ENCODE measurements at places on chromosomes 3 and 15.
A peak's percentile ranks its signal among the peaks of the same experiment; 100 is the strongest.

DNA sequence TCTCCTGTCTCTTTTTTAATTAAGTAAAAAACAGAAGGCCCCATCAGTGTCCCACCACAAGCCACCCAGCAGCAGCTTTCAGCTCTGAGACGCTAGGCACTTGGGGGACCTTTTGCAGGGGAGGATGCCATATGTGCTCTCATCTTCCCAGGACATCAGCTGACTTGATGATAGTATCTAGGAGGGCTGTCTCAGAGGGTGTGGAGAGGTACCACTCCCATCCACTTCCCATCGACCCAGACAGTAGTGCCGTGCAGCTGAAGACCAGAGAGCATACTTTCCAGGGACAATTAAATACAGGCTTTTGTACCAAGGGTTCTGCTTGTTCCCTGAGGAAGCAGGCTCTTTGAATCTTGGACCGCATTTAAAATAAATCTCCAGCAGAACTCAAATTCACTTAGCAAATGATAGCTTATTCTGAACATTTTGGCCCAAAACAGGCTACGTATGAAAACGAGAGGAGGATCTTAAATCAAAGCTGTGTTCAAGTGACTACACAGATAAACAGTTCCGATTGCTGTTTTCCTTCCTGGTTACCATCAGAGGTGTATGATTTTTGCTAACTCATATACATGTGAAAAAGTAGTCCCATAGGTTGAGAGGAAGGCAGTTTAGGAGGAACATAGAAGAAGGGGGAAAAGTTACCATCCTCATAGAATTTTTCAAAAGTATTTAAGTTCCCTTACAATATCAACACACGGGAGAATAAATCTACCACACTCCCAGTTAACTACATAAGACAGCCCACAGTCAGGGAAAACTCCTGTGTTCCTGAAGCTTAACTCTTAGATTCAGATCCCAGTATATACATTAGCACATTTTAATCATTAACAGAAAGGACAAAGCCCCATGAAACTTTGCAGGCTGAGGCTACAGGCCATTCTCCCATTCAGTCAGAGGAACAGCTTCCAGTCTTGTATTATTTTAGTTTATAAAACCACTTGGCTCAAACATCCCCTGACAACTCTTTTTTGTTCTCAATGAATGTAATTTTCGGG is 9.5 kb downstream of the WNT5A start:
- no peaks in the 10 kb centered on the region for H3K4me1 ChIP-seq
- H3K27ac ChIP-seq, result no peak overlapping the region
- H3K27me3 ChIP-seq, result peaks cover 33% of the 10 kb centered on the region

- H3K4me3 ChIP-seq, result peak overlapping the region; percentile 60
- peaks cover 64% of the 10 kb centered on the region for H3K4me1 ChIP-seq
- no peak for DNase-seq
- H3K27me3 ChIP-seq, result no peaks in the 10 kb centered on the region
Measured at GRCh38 chr3:57803647-57804081, 47.6 kb downstream of the SLMAP start.

DNA sequence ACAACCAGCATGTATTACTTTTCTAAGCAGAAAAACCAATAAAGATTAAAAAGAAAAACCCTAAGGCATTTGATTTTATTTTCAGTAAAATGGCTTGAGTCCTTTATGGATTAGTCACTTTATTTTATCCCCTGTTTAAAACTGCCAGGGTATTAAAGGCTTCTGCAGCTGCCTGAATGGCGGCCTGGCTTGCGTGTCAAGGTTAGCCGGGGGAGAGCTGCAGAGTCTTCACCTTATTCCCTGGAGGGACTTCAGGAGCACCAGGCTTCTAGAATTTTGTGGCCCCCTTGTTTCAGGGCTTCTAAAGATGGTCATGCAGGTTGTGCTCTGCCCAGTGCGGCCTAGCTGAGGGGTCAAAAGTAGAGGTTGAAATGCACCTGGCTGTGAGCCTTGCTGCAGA is 58.0 kb upstream of the ICE2 start:
- H3K4me3 ChIP-seq, result no peak overlapping the region
- no peaks in the 10 kb centered on the region for H3K27me3 ChIP-seq

DNA sequence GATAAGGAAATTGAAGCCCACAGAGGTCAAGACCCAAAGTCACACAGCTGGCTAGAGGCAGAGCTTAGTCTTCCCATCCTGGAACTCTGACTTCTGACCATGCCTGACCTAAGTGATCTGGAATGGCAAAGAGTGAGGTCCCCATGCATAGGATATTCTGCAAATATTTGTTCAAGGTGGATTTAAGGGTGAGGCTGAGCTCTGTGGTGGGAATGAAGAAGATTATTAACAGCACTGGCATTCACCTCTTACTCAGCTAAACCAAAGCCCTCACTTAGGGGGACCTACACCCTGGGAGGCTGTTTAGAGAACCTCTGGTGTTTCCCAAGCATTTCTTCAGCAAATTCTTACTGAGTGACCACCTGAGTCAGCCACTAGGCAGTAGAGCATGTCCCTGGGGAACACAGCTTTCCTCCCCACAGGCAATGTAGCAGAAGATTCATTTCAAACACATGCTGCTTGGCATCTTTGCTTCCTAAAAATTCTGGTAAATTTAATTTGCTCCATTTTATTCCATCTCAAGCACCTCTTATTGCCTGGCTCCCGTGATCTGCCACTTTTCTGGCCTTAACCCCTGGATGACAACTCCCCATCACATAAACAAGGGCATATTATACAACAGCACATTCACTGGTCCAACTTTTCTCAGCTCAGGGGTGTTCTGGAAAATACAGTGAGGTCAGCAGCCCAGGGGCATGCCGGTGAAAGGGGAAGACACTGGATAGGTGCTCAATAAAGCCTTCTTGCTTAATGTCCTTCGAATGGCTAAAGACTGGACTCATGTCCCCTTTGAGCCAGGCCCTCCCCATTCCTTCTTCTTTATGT is 176.0 kb downstream of the ABHD5 start:
- no peak overlapping the region for H3K27ac ChIP-seq
- H3K4me3 ChIP-seq, result no peak overlapping the region
- H3K27me3 ChIP-seq, result peaks cover 73% of the 10 kb centered on the region

- H3K4me1 ChIP-seq, result no peaks in the 10 kb centered on the region
- no peaks in the 10 kb centered on the region for H3K27me3 ChIP-seq
- no peaks in the 10 kb centered on the region for H3K36me3 ChIP-seq
- no peak overlapping the region for H3K27ac ChIP-seq
- no peak for DNase-seq
Measured at GRCh38 chr3:143158014-143158988, 38.7 kb downstream of the CHST2 start.

DNA sequence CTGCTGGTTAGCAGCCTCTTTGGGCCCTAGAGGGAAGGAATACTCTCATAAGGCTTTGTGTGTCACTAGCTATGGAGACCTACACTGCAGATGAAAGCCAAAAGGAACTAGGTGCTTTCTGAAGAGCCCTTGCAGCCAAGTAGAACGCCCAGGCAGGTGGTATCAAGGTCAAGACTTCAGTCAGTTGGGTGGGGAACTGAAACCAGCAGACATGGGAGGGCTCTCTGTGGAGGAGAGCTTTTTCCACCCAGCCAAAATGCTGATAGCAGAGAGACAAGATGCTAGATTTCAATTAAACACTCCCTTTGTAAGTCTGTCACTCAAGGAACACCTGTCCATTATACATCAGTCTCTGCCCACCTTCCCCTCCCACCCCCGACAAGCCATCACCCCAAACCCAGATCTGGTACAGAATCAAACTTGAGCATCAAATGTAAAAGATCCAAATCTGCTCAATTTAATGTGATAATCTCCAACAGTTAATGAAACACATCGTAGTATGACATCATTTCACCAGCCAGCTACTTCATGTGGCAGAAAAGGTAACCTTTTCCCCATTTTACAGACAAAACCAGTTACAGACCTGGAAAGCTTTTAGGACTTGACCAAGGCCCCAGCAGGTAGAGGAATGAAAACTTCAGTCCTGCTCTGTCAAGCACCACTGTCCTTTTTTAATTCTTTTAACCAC is 14.6 kb downstream of the MRPS25 start:
- H3K27me3 ChIP-seq, result no peaks in the 10 kb centered on the region
- H3K4me1 ChIP-seq, result peaks cover 32% of the 10 kb centered on the region
- H3K4me3 ChIP-seq, result no peak overlapping the region
- peaks cover 23% of the 10 kb centered on the region for H3K36me3 ChIP-seq
- H3K27ac ChIP-seq, result peak overlapping the region; percentile 29
- DNase-seq, result no peak

- H3K4me3 ChIP-seq, result no peak overlapping the region
- no peaks in the 10 kb centered on the region for H3K4me1 ChIP-seq
- DNase-seq, result no peak
- no peaks in the 10 kb centered on the region for H3K36me3 ChIP-seq
Measured at GRCh38 chr3:97430601-97431000, 334.0 kb upstream of the ARL6 start.

DNA sequence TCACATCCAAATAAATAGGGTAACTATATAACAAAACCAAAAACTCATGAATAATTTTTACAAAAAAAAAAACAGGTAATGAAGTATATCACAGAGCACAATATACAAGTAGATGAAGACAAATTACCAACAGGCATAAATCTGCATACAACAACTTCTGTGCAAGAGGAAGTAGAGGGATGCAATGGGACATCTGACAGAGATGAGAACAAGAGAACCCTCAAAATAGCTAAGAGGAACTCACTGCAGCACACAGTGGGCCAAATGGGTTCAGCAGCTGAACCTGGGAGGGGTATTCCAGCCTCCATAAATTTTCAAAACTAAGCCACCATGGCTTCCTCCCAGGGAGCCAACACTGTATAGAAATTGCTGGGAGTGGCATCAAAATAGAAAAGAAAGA is 9.6 kb upstream of the BTLA start:
- H3K4me3 ChIP-seq, result no peak overlapping the region
- no peaks in the 10 kb centered on the region for H3K27me3 ChIP-seq
- H3K27ac ChIP-seq, result no peak overlapping the region
- no peaks in the 10 kb centered on the region for H3K36me3 ChIP-seq
- no peak for DNase-seq
- no peaks in the 10 kb centered on the region for H3K4me1 ChIP-seq

- H3K4me3 ChIP-seq, result no peak overlapping the region
- H3K36me3 ChIP-seq, result no peaks in the 10 kb centered on the region
- H3K4me1 ChIP-seq, result peaks cover 33% of the 10 kb centered on the region
- H3K27ac ChIP-seq, result no peak overlapping the region
- DNase-seq, result no peak
Measured at GRCh38 chr3:71313844-71314243, 269.7 kb downstream of the FOXP1 start.

DNA sequence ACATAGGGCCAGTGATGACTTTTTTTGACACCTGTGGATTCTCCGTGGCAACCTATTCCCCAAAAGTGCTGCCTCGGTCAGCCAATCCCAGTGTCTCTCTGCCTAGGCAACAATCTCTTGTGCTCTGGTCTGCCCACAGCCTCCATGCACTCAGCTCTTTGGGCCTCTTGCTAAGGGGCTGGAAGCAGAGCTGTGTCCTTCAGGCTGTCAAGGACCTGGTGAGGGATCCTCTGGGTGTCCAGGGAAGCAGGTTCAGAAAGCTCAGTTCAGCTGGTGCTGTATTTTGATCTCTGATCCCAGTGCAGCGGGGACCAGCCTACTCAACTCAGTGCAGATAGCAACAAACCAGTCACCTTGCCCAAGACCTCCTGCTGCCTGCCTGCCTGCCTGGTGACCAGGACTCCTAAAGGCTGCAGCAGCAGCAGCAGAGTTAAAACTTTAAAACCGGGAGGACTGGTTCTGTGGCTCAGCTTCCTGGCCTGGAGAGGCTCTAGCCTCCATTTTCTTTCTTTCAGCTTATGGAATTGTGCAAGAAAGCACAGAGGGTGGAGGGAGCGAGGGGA is 6.2 kb downstream of the PAK6 start:
- no peak overlapping the region for H3K27ac ChIP-seq
- no peak for DNase-seq
- no peaks in the 10 kb centered on the region for H3K36me3 ChIP-seq

GRCh38 chr3:143187111-143187510 is 67.5 kb downstream of the CHST2 start:
- no peaks in the 10 kb centered on the region for H3K27me3 ChIP-seq
- peaks cover 8% of the 10 kb centered on the region for H3K4me1 ChIP-seq
- no peak overlapping the region for H3K4me3 ChIP-seq
- no peak for DNase-seq
- H3K36me3 ChIP-seq, result no peaks in the 10 kb centered on the region

- DNase-seq, result no peak
- no peaks in the 10 kb centered on the region for H3K4me1 ChIP-seq
- H3K27ac ChIP-seq, result no peak overlapping the region
- no peaks in the 10 kb centered on the region for H3K36me3 ChIP-seq
- H3K27me3 ChIP-seq, result peaks cover 9% of the 10 kb centered on the region
Measured at GRCh38 chr3:154228561-154229216, 95.6 kb downstream of the DHX36 start.

DNA sequence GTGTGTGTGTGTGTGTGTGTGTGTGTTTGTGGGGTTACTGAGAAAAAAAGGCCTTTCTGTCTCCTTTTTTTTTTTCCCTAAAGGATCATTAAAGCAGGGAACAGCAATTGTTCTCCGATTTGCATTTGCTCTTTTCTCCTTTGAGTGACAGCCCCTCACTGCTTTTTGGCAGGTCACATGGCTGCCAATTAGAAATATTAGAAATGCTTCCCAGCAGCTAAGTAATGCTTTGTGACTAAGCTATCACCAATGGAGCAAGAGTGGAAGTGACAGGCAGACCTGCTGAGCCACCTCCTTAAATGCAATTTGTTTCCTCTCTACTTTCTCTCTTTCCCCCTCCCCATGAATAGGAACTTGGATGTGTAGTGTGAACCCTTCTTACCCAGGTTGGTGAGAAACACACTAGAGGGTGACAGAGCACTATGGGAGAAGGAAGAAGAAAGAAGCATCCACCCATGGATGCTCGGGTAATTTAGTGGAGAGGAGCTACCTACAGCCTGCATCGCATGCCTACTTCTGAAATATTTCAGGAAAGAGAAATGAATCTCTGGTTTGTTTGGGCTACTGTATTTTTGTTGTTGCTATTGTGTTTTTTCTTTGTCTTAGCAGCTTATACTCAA is 165.2 kb upstream of the PDZRN3 start:
- H3K4me3 ChIP-seq, result no peak overlapping the region
- no peak overlapping the region for H3K27ac ChIP-seq
- H3K27me3 ChIP-seq, result no peaks in the 10 kb centered on the region
- H3K36me3 ChIP-seq, result peaks cover 2% of the 10 kb centered on the region
- DNase-seq, result no peak

GRCh38 chr3:11386465-11387113 is 114.4 kb downstream of the ATG7 start:
- peaks cover 14% of the 10 kb centered on the region for H3K4me1 ChIP-seq
- H3K27ac ChIP-seq, result no peak overlapping the region
- H3K27me3 ChIP-seq, result no peaks in the 10 kb centered on the region
- no peak overlapping the region for H3K4me3 ChIP-seq
- DNase-seq, result no peak
- peaks cover 11% of the 10 kb centered on the region for H3K36me3 ChIP-seq

DNA sequence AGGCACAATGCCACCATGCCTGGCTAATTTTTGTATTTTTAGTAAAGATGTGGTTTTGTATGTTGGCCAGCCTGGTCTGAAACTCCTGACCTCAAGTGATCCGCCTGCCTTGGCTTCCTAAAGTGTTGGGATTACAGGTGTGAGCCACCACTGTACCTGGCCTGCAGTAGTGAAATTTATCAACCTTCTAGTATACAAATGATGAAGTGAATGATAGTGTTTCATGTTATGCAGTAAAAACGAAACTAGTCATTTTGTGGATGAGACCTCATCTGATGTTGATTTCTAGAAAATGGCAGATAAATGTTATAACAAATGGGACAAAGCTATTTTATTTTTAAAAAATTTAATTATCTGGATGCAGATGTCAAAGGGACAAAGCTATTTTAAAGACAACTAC is 32.9 kb downstream of the NXPE3 start:
- no peak for DNase-seq
- H3K27ac ChIP-seq, result no peak overlapping the region
- H3K4me3 ChIP-seq, result no peak overlapping the region
- no peaks in the 10 kb centered on the region for H3K27me3 ChIP-seq

GRCh38 chr3:167783781-167784180 is 48.3 kb downstream of the SERPINI1 start:
- H3K27me3 ChIP-seq, result no peaks in the 10 kb centered on the region
- no peaks in the 10 kb centered on the region for H3K36me3 ChIP-seq
- H3K4me1 ChIP-seq, result no peaks in the 10 kb centered on the region
- no peak for DNase-seq
